ENCODE measurements at places on chromosomes 7 and 10.

GRCh38 chr10:79056361-79056735, 12.4 kb upstream of the ZMIZ1 start:
- DNase-seq, result no peak

GRCh38 chr7:924541-925231, 29.8 kb downstream of the ADAP1 start:
- peak; percentile 50 for DNase-seq

- DNase-seq, result no peak
Measured at GRCh38 chr7:101232141-101232850, 5.3 kb downstream of the CLDN15 start.

GRCh38 chr10:59362144-59362958, at the start of gene FAM13C:
Gene FAM13C (minus strand): TSS chr10:59362549. CDS start chr10:59362460, 89 bp downstream.
- peak; percentile 70 for DNase-seq

DNA sequence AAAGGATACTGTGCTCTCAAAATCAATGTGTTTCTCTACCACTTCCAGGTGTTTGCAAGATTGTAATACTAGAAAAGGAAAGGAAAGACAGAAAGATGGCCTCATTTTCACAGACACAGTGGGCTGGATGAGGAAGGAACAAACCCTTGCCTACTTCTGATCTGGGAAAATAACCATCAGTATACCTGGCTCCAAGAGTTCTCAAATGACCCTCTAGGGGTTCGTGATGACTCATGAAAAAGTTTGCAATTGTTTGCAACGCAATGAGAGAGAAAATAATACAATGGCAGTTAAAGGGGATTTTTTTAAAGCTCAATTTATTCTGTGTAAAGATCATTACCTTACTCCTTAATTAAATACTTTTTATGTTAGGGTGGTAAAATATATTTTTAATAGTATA, 197.6 kb upstream of the INHBA start:
- no peak for DNase-seq

GRCh38 chr10:1364151-1364910, 308.1 kb downstream of the WDR37 start:
- no peak for DNase-seq

GRCh38 chr10:43706166-43706565, 57.5 kb upstream of the ZNF32 start:
- DNase-seq, result no peak

GRCh38 chr7:1099154-1099542, 11.2 kb downstream of the GPER1 start:
- no peak for DNase-seq

DNA sequence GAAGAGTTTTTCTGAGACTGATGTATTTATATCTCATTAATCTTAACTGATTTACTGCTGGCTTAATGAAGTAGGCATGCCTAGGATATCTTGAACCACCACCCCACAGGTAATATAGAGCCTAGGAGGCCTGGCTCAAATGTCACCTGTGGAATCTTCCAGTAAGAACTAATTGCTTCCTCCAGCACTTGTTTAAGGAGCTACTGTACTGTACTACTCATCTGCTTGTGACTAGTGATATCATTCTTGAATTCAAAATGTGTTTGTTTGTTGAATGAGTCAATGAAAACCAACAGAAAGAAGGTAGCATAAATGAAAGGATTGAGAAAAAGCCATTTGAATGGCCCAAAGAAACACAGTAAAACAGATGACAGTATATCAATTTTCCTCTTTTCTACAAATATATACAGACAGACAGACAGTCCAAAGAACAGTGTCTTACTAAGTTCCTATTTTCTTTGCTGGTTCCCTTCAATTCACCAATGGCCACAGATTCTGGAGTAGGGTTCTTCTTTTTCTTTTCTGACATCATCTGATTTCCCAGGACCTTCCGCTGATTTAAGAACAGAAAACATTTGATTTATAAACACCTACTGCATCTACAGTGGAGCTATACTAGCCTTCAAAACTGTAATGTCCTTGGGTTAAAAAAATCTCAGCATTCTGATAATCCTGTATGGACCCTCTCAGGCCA, 43.7 kb upstream of the SLIT1 start:
- no peak for DNase-seq
